NCI-H187 (cell line): ENCODE measurements at places on chromosomes 6 and 20.
A peak's percentile ranks its signal among the peaks of the same experiment; 100 is the strongest.

DNA sequence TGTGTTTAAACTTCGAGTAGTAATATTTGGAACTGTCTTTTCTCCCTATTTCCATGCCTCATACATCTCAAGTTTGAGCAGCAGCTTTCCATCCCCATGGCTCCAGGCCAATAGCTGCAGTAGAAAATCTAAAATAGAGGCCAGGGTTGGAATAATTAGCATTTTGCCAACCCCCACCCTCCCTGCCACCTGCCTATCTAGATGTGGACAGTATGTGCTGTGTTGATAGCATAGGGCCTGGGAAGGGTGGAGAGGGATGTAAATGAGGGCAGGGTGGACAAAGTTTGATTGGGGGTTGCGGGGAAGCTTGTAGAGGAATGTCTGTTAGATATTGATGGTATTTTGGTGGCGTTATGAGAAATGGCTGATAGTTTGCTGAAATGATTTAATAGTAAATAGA lies 5.6 kb downstream of the TOP1 start:
- DNase-seq, result no peak

GRCh38 chr6:135496800-135497411 lies 634 bp downstream of the AHI1 start:
- DNase-seq, result no peak

GRCh38 chr6:89033461-89033860 lies 47.1 kb upstream of the PNRC1 start:
- no peak for DNase-seq

DNA sequence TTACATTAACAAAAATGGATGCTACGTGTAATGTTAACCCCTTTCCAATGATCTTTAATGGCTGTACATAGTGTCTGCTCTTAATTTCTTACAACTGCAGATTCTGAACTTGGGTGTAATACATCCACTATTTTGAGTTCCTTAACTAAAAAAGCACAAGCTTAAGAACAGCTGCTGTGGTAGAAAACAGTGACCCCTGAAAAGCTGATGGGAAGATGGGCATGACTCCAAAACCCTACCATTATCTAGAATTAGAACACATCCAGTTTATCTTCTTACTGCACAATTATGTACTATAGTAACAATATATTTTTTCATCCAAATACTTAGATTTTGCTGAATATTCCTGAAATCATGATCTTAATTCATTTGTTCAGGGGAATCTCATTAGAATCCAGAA lies 49.3 kb downstream of the LYRM4 start:
- DNase-seq, result no peak

DNA sequence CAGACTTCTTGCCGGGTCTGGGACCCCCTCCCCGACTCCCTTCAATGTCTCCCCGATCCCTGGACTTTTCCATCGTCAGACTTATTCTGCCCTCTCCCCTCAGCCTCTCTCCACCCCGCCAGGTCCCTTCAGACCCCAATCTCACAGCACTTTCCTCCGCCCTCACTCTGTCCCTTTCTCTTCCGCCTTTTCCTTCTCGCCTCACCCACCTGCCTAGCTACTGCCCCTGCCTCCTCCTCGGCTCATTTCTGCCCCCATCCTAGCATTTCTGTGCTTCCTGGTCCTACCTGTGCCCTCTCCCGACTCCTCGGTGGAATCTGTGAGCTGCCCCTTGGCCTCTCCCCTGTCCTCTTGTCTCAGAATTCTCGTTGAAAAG lies 616 bp downstream of the CHMP4B start:
- DNase-seq, result no peak

DNA sequence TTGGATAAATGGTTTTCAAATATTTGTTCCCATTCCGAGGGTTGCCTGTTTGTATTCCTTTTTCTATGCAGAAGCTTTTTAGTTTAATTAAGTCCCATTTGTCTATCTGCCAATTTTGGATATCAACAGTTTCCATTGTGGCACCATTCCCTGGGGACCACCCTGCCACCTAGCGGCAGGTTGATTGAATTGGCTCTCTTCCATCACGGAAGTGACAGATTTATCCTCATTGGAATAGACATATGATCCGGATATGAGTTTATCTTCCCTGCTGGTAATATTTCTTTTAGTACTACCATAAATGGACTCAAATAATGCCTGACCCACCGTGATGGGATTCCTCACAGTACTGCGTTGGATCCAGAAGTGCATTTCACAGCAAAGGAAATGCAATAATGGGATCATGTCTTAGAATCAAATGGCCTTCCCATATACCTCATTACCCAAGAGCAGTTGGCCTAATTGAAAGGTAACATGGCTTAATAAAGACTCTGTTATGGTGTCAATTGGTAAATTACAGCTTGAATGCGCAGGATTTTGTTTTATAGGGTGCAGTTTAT lies 327.0 kb downstream of the BMP2 start:
- peak; percentile 52 for DNase-seq

DNA sequence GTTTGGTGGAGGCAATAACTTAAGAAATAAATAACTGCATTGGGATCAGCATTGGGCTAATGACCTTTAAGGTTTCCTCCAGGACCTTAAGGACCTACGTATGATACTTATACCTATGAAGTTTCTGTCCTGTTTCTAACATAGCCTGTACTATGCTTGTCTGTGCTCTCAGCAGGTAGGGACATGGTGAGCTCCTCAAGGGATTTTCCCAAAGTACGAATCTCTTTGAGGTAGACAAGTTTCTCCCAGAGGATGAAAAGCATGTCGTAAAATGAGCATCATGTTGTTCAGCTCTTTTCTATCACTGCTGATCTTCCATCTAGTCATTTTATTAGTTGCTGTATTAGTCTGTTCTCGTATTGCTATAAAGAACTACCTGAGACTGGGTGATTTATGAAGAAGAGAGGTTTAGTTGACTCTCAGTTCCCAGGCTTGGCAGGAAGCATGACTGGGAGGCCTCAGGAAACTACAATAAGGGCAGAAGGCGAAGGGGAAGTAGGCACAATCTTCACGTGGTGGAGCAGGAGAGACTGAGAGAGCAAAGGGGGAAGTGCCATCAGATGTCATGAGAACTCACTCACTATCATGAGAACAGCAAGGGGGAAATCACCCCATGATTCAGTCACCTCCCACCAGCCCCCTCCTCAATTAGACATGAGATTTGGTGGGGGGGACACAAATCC lies 77.8 kb upstream of the TGM3 start:
- no peak for DNase-seq

- no peak for DNase-seq
Observed at GRCh38 chr20:41657655-41658054, 39.5 kb upstream of the CHD6 start.

GRCh38 chr6:11724286-11724685 lies 54.3 kb downstream of the ADTRP start:
- no peak for DNase-seq

GRCh38 chr6:155333414-155333813 lies 19.1 kb upstream of the TFB1M start:
- DNase-seq, result no peak

GRCh38 chr6:24666097-24666640 lies 530 bp downstream of the TDP2 start:
- DNase-seq, result peak; percentile 84

- no peak for DNase-seq
Observed at GRCh38 chr6:47195011-47195650, 114.6 kb downstream of the TNFRSF21 start.

DNA sequence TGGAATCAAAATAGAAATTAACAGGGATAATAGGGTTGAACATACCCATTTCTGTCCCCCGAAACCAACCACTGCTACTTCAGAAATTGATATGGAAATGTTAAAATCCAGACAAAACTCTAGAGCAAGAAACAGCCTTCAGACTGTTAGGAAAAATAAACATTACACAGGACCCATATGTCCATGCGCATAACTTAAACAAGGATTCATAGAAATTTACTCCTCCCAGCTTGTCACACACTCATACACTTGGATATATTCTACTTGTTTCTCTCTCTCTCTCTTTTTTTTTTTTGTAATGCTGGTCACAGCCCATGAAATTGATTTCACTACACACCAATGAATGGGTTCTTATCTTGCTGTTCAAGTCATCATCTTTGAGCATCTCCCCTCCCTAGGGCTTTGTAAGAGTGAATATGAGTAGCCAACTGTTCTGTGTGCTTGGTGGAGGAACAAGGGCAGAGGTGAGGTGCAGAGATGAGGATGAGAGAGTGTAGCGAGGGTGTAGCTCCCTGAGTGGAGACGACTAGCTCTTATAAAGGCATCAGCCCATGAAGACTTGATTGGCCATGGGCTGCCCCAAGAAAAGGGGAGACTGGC lies 61.8 kb upstream of the MLN start:
- DNase-seq, result no peak

DNA sequence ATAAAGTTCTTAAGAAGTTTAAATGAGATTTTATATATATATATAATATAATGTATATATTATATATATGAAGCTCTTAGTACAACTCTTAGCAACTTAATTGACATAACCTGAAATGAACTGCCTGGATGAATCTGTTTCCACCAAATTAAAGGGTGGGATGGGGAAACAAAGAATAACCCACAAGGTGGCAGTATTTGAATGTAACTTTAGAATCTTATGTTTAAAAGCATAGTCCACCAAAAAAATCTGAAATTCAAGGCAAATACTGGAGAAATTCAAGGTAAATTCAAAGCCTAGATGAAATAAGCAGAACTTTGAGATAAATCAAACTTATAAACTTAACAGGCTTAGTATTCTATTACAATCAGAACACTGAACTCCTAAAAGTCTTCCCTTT lies 4.4 kb upstream of the IBTK start:
- DNase-seq, result no peak

DNA sequence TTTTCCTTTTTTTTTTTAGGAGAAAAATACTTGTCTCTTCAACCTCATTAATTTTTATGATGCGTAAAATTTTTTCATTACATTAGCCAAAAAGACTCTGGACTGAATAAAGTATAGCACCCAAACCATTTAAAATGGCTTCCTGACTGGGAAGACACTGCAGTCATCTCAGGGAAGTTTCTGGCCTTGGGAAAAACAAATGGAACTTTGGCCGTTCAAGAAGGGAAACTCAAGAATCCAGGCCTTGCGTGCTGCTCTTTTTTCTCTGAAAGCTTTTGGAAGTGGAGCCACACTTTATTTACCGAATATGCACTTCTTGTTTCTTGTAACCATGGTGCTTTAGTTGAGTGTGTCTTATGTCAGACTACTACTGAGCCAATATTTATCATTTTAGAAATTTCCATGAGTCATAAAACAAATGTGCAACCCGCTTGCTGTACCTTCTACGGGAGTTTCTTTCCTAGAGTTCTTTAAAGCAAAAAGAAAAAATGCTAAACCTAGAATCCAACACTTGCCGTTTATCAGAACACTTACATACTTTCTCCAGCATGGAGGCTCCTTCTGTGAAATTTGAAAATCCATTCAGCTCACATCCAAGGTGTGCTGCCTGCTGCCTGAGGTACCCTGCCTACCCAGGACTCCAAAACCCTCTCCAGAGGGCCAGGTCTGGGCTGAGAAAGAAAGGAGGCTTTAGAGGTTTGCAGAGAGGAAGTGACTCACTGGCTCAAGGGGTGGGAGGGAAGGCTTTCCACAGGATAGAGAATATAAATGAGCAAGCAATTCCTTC lies 11.5 kb upstream of the DSTN start:
- DNase-seq, result no peak

DNA sequence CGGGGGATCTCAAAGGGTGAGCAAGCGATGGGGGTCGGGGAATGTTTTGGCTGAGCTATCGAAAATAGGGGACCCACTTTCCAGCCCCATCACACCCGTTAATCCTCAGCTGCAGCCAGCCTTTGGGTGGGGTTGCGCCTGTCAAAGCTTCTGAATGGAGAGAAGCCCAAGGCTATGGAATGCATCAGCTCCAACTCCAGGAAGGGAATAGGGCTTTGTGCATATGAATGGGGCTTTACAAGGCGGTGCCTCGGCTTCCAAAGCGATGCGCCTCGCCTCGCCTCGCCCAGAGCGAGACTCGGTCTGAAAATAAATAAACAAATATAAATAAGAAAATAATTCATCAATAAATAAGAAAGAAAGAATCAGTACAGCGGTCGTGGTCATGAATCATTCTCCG lies 751.4 kb upstream of the DEFB115 start:
- DNase-seq, result no peak

- DNase-seq, result no peak
Observed at GRCh38 chr20:47325242-47325641, 31.3 kb downstream of the ZMYND8 start.

GRCh38 chr20:21175433-21175832 lies 49.6 kb downstream of the KIZ start:
- no peak for DNase-seq

- DNase-seq, result no peak
Observed at GRCh38 chr20:38208523-38208922, 43.5 kb upstream of the TGM2 start.

DNA sequence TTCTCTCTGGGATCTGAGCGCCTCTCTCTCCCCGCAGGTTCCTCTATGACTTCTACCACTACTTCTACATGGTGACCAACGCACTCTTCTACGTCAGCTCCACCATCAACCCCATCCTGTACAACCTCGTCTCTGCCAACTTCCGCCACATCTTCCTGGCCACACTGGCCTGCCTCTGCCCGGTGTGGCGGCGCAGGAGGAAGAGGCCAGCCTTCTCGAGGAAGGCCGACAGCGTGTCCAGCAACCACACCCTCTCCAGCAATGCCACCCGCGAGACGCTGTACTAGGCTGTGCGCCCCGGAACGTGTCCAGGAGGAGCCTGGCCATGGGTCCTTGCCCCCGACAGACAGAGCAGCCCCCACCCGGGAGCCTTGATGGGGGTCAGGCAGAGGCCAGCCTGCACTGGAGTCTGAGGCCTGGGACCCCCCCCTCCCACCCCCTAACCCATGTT lies 36.3 kb upstream of the MRGBP start:
- DNase-seq, result no peak

GRCh38 chr20:40335901-40336351 lies 353.1 kb downstream of the MAFB start:
- no peak for DNase-seq

- no peak for DNase-seq
Observed at GRCh38 chr6:26521600-26522391, 16.4 kb upstream of the HMGN4 start.
